ENCODE measurements at places on chromosomes 11 and 22.

GRCh38 chr22:49812838-49813237 is 14.8 kb downstream of the BRD1 start:
- DNase-seq: no peak

DNA sequence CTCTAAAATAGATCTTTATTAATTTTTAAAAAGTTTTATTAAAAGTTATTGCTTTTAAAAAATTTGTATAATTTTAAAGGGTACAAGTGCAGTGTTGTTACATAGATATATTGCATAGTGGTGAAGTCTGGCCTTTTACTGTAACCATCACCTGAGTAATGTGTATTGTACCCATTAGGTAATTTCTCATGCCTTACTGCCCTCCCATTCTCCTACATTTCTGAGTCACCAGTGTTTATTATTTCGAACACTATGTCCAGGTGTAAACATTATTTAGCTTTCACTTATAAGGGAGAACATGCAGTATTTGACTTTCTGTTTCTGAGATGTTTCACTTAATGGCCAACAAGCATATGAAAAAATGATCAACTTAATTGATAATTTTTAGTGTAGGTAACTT is 2.3 kb downstream of the OR51G1 start:
- no peak for DNase-seq

- DNase-seq: no peak
Observed at GRCh38 chr11:96314326-96315020, 28.5 kb downstream of the MAML2 start.

- no peak for DNase-seq
Observed at GRCh38 chr22:19998991-19999820, 17.4 kb downstream of the ARVCF start.

DNA sequence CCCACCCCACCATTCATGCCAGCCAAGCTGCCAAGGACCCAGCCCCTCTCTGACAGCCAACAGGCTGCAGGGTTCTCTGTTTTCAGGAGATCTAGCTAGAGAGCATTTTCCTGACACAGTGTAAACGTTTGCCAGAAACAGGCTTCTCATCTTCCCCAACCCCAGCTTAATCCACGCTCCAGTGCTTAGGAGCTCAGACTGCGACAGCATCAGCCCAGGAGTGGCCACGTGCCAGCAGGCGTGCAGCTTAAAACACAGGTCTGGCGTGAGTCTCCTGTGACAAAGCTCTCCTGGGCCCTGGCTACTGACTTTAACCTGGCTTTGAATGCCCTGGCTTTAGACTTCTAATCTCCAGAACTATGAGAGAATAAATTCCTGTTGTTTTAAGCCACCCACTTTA is 66.6 kb downstream of the GALNT18 start:
- DNase-seq: no peak

- no peak for DNase-seq
Observed at GRCh38 chr11:60699284-60699691, at the start of gene MS4A8. Gene MS4A8 (plus strand): TSS chr11:60699612. CDS start chr11:60700861, 1,249 bp downstream.
